ENCODE measurements at places on chromosomes 1 and 21.

DNA sequence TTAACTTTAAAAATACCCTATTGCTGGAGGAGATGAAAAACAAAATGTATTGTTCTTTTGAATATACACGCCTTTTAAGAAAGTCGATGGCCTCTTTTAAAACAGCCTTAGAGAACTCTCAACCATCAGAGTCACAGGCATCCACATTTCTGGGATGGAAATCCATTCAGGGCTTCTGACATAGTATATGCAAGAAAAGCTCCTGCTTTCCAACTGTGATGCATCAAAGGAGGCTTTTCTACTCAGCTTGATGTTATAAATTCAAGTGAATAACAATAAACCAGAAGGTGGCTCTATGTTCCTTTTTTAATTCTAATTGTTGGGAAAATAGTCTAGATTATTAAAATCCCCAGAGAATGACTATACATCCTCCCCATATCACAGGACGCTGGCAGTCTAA is 398.8 kb upstream of the CXADR start:
- DNase-seq = no peak

DNA sequence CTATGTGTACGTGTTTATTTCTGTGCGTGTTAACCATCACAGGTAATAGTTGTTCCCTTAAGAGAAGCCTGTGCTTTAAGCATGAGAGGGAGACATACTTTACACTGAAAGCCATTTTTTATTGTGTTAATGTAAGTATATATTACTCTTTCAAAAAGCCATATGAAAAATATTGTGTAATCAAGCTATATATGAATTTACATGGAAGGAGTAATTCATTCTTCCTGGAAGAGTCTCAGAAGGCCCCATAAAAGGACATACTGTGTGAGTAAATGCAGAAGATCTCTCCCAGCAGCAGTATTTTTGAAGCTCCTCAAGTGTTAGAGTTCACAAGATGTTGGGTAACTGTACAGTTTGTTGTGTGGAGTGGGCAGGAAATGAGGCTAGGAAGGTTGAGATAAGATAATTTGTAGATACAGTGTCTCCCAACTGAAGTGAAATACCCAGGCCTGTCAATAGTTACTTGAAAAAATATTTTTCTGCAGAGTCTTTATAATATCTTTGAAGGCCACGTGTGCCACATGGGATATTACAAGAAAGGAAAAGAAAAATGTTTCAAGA is 138.3 kb downstream of the PTGER3 start:
- DNase-seq = no peak

GRCh38 chr1:200226268-200226968 is 183.4 kb downstream of the ZNF281 start:
- DNase-seq = peak; percentile 32

- peak; percentile 28 for DNase-seq
These were observed at the start of gene MANEAL for GRCh38 chr1:37793773-37794371. Gene MANEAL (plus strand): TSS chr1:37793847. CDS start chr1:37794183, 336 bp downstream.

GRCh38 chr1:164560121-164560541 is 1.1 kb downstream of the PBX1 start:
- DNase-seq = no peak

- no peak for DNase-seq
These were observed 120.7 kb downstream of the GRIK3 start for GRCh38 chr1:36913484-36914060.

GRCh38 chr1:89552471-89553081 is 27.9 kb downstream of the LRRC8B start:
- DNase-seq = no peak

GRCh38 chr1:153490272-153491051 is 30.0 kb upstream of the S100A7 start:
- DNase-seq = no peak

DNA sequence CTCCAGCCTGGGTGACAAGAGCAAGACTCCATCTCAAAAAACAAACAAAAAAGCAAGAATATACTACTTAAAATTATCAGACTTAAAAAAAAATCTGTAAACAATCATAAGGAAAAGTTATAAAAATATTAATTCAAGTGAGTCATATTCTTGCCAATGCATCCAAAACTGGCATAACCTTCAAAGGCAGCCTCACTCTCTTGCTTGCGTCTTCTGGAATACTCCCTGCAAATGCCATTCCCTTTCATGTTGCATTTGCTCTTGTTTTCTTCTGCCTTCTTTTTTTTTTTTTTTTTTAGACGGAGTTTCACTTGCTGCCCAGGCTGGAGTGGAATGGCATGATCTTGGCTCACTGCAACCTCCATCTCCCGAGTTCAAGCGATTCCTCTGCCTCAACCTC is 32.2 kb upstream of the ZBTB8A start:
- no peak for DNase-seq

DNA sequence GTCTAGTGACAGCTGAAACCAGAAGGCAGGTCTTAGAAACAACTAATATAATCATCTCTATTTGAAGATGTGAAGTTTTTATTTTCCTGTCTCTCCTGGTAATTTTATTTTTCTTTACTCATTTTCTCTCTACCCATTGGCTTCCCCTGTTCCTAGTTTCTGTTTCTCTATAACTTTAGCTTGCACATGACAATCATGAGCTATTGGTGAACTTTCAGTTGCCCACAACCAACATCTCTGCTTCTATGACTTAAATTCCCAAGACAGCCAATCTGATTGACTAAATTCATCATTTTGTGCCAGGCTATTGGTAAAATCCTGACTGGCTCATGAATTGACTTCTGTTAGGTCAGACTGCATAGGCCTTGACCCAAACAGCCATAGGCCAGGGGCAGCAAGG is 13.7 kb upstream of the ACADM start:
- DNase-seq = no peak

GRCh38 chr1:12416744-12417143 is 186.9 kb downstream of the VPS13D start:
- DNase-seq = no peak

GRCh38 chr1:55466373-55466772 is 251.2 kb upstream of the USP24 start:
- DNase-seq = no peak

- DNase-seq = no peak
These were observed 14.1 kb downstream of the ZNF362 start for GRCh38 chr1:33270379-33270778.

DNA sequence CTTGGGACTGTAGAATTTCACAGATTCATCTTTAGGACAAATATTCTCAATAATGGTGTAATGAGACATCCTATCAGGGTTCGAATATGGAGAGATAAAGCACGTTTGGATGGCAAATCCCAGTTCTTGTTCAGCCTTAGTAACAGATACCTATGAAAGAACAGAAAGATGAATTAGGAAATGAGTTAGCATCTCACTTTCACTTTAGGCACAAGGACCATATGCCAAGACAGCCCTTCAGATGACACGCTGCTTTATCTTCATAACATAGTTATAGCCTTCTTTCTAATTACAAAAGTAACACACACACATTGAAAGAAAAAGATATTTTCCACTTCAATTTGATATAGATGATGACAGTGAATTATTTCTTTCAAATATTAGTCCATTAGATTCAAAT is 173.6 kb downstream of the TGFBR3 start:
- DNase-seq = no peak

DNA sequence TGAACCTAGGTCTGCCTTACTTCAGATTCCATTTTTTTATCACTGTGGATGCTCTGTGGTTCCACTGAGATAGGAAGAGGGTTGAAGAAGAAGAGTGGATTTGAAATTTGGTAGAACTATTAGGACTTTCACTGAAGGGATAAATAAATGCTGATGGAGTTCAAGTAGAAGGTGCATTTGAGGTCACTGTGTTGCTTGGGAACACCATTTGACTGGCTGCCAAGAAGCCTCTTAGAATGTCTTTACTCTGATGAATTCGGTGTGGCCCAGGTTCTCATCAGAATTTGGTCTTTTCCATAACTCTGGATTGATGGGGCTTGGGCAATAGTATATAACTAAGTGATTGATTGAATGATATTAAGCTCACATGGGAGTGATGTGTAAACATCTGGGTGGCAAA is 11.9 kb downstream of the XPR1 start:
- DNase-seq = no peak

DNA sequence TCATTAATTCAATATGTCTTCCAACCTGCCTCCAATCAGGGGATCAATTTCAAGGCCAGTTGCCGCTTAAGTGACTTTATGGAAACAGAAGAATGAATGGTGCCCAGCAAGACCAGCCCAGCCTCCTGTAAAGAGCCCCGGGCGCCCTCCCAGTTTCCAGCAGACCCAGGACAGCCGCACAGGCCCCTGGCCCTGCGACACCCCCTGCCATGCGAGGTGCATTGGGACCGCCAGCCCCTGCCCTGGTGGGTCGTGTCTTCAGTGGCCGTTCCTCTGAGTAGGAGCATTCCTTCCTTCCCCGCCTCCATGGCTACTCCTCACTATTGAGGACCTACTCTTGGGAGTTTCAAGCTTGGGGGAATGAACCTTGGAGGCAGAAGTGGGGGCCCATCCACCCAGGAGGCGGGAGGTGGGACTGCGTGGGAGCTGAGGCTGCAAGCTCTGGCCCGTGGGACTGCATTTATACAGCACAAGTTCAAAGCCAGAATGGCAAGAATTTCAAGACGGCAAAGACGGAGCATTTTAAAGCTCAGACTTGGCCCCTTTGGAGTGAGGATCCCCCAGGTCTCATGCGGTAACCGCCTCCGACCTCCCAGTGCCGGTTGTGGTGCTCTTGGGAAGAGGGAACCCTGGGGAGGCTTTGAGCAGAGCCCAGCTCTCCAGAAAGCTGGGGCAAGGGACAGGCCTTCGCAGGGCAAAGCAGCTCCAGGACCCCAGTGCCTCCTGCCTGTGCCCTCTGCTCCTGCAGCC is 73.1 kb upstream of the ACTRT2 start:
- no peak for DNase-seq

GRCh38 chr1:59541891-59542290 is 245.0 kb downstream of the FGGY start:
- no peak for DNase-seq

GRCh38 chr21:16137106-16137505 is 407.3 kb downstream of the USP25 start:
- DNase-seq = no peak

- no peak for DNase-seq
These were observed 68.1 kb upstream of the ANGPTL1 start for GRCh38 chr1:178938959-178939317.

GRCh38 chr1:54405898-54406293 is 298 bp downstream of the SSBP3 start:
- DNase-seq = no peak

DNA sequence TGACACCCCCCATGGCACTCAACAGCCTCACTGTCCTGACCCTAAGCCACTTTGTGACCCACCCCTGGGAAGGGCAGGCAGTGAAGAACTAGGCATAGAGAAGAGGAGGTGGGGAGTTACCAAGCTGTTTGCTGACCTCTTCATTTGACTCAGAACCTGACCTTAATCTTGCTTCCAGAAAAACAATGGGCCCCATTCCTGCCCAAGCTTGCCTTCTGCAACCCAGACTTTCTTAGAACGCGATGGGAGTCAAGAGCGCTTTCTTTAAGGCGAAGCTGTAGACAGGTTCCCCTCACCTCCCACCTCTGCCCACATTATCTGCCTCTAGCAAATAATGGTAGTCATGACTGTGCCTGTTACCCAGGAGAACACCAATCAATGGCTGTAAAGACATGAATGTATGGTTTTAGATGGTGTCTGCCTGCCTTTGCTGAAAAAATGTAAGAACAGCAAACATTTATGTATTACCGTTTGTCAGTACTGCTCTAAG is 8.2 kb upstream of the CBR3 start:
- DNase-seq = peak; percentile 12

DNA sequence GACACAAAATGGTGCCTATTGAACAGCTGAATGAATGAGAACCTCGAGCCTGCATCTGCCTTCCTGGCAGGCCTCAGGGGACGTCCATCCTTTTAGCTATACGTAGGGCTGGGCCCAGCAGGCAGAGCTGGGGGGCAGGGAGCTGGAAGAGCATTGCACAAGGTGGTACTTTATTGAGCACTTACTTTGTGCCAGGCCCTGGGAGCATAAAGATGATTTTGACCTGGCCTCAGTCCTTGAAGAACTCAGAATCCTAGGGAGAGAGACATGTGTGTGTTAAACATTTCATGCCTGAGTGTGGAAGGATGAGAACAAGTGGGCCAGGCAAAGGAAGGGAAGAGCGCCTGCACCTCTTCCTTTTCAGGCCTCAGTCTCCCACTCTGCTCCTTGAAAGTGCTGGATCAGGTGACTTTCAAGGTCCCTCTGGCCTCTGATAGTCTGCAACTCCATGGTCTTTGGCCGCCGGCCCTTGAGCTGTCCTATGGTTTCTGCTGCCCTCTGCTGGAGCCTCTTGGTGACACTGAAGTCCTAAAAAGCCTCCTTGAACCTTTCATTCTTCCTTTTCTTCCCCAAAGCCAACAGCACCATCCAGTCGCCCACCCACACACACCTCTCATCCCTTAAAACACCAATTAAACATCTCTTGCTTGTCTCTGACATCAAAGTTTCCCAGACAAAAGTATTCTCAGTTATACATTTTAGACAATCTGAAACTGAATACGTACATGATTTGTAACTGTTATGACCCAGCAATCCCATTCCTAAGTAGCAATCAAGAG is 3.5 kb upstream of the PEAR1 start:
- DNase-seq = peak; percentile 69

GRCh38 chr1:11301601-11302000 is 28.6 kb downstream of the UBIAD1 start:
- no peak for DNase-seq

DNA sequence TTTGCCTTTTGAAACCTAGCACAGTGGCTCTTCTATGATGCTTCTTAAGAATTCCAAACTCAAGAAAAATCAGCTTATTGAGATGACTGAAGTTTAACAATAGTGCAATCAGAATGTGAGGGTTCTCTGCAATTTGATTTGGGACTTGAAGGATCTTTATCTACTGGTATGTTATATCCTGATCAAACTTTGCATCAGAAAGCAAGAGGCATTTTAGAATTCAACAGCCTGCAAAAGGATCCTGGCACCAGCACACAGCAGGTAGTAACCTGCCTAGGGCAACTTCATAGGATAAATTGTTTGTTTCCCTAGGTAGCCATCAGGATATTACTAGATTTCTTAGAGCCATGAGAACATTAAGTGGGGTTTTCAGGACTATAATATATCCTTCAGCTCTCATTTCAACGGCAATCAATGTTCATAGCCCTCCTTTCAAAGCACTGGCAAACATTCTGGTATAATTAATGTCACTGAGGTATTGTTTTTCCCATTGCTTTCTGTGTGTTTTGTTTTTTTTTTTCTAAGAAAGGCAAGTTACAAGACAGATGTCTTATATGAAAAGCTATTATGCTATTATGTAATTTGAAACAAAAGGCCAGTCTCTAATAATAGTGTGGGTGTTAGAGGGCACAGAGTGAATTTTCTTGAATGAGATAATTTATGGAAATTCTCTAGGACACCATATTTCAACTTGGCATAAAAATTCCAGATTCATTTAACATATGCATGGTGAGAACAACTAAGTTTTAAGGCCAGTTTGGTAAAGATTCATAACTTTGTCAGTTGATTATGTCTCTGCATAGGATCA is 34.5 kb downstream of the NTNG1 start:
- no peak for DNase-seq

All from activated CD4-positive, alpha-beta memory T cell treated with anti-CD3 and anti-CD28 coated beads, Interleukin-2, amount 10 ng/mL, durations not matched to agents 7 days and 5 days (primary cell).